Right forelimb (tissue), 1 donor: ENCODE measurements at places on chromosomes 1 and 21.

DNA sequence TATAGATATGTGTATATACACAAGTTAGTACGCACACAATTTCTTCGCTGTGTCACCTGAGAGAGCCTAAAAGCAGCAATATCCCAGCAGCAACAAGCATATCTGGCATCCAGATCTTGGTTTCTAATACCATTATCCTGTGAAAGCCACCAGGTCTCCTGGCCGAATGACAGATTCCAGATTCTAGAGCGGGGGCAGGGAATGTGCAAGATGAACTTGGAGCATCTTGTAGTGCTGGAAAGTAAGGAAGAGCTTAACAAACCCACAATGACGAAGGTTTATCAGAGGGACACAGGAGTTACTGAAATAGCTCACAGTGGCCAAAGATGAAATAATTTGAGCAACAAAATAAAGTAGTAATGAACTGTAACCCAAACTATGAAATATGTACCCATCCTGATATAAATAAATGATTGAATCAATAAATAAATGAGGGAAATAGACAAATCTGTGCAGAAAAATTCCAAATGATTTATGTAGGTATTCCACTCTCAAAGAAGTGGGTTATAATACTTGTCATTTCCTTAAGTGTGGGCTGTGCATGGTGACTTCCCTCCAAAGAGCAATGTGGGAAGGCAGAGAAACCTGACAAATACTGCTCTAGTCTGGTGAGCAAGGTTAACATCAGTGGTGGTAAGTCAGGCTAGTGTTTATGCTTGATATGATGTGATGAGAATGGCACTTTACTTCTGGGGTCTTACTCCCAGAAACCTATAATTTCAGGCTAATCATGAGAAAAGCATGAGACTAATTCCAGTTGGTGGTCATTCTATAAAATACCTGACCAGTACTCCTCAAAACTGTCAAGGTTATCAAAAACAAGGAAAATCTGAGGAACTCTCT lies 67.9 kb downstream of the LRRC8D start:
- no peak for DNase-seq

GRCh38 chr1:153546796-153547559 lies 1.4 kb upstream of the S100A4 start:
- DNase-seq = no peak

- DNase-seq = no peak
Observed at GRCh38 chr1:6028042-6028850, 17.4 kb upstream of the KCNAB2 start.

DNA sequence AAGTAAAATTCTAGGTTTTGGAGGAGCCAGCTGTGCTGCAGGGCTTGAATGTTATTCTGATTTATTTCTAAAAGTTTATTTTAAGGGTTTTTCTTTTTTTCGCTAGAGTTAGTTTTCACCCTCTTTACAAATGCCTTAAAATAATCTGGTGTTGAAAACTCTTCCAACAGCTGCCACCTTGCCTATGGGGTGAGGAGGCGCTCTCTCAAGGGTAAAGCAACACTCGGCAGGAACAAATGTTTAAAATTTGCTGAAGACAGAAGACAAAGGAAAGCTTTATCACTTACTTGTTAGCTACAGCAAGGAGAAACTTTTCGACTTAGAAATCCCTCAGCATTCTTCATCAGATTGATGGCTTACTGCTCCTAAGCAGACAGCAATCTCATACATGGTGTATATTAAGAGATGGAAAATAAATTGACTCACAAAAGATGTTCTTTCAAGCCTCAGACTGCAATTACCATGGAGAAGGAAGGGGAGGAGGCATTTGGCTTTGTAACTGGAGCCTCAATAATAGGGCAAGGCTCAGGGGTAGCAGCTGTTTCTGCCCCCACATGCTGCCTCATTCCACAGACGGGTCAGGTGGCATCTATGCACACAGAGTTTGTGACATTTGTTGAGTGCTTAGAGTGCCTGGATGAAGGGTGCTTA lies 79.8 kb upstream of the RALGPS2 start:
- DNase-seq = no peak

DNA sequence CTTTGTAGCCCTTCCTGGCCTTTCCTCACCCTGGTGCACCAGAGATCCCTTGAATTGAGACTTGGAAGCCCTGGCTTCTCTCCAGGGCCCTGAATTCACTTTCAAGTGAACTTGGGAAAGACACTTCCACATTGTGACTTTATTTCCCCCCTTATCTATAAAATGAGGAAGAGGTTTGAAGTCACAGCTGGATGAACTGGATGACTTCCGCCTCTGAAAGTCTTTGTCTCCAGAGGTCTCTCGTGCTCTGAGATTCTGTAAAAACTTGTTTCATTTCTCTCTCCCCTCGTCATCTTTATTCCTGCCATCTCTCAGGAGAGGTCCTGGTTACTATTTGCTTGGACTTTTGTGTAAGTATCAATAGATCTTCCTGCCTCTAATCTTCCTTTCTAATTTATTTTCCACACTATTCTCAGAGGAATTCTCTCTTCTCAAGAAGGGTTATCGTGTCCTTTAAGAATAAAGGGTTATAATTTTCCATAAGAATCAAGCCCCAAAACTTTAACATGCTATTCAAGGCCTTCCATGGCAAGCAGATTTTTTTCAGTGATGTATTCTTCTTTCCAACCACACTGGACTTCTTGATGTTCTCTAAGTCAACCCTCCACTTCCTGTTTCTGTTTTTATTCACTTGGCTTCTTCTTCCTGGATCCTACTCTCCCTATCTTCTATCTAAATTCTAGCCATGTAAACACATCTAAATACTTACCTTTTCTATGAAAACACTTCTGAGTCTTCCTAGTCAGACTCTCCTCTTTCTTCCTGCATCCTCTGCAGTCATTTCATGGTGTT lies 6.5 kb upstream of the RPTN start:
- DNase-seq = no peak

GRCh38 chr1:162599451-162599850 lies 32.8 kb upstream of the DDR2 start:
- no peak for DNase-seq

DNA sequence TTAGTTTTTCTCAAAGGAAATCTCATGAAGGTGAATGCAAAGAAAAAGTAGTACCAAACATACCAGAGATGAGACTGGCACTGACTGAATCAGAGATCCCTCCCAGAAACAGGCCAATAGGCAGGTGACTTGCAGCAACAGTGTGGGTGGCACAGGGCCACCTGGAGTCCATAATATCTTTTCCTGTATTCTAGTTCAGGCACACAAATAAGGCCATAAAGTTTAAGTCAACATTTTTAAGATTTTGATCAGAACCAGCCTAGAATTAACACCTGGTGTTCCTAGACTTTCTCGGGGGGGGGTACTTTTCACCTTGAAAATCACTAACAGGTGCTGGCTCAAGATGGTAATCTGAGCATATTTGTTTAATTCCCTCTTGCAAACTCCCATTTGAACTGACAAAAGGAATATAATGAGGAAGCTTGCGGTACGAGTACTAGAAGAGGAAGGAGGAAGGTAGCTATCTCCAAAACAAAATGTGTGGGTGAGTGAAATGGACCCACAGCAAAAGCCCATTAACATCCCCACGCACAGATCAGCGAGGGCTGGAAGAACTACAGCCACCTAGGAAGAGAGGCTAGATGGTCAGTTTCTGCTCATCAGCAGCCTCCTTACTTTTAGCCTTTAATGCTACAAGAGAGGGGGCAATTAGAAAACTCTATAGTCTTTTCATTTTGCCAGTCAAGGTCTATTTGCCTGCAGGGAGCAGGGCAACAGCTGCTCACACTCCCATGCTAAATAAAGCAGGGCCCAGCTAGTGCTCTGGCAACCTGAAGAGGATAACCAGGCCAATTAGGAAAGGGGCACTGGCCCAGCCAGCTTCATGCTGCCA lies 18.9 kb downstream of the SDE2 start:
- DNase-seq = no peak
